ENCODE measurements at places on chromosomes 7 and 10.

- no peak for DNase-seq
Observed at GRCh38 chr10:86260564-86260963, 106.0 kb downstream of the GRID1 start.

DNA sequence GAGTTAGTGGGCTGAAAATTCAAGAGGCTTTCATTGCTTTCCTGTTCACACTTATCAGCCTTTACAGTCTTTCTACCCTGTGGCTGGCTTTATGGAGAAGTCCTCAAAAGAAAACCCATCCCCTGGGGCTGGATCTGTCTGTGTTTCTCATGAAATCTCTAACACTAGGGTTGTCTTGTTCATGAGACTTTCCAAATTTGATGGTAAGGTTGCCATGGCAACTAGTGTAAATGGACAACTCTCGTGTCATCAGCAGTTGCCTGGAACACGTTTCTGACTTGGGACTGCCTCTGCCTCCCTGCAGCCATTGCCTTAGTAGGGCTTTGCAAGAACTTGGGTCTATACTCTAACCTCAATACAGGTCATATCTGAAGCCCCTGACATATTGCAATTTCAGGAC is 35.8 kb upstream of the PLPP4 start:
- DNase-seq: no peak

DNA sequence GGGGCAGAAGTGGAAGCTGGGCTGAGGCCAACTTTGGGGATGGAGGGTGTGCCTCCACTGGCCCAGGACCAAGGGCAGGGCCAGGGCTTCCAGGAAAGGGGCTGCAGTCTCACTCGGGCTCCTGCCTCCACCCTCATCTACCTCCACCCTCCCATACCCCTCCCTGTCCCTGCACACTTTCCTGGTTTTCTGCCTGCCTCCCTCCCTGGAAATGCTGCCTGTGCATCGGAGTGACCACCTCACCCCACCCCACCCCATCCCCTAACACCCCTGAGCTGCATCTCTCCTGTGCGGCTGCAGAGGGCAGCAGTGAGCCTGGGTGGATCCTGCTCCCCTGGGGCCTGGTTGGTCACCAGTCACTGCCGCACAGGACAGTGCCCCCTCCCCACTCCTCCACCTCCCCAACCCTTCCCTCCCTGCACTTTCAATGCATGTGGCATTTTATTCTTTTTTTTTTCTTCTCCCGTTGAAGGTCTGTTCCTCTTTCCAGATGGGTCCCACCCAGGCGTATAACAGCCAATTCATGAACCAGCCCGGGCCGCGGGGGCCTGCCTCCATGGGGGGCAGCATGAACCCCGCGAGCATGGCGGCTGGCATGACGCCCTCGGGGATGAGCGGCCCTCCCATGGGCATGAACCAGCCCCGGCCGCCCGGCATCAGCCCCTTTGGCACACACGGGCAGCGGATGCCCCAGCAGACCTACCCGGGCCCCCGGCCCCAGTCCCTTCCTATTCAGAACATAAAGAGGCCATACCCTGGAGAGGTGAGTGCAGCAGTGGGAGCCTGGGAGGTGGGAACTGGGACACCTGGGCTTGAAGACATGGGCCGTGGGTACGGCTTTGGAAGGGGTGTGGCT is 54.1 kb upstream of the PPIF start:
- no peak for DNase-seq

- DNase-seq: no peak
Observed at GRCh38 chr7:95875519-95875918, 103.2 kb downstream of the DYNC1I1 start.

- no peak for DNase-seq
Observed at GRCh38 chr7:88789480-88790064, 6.0 kb downstream of the TEX47 start.

DNA sequence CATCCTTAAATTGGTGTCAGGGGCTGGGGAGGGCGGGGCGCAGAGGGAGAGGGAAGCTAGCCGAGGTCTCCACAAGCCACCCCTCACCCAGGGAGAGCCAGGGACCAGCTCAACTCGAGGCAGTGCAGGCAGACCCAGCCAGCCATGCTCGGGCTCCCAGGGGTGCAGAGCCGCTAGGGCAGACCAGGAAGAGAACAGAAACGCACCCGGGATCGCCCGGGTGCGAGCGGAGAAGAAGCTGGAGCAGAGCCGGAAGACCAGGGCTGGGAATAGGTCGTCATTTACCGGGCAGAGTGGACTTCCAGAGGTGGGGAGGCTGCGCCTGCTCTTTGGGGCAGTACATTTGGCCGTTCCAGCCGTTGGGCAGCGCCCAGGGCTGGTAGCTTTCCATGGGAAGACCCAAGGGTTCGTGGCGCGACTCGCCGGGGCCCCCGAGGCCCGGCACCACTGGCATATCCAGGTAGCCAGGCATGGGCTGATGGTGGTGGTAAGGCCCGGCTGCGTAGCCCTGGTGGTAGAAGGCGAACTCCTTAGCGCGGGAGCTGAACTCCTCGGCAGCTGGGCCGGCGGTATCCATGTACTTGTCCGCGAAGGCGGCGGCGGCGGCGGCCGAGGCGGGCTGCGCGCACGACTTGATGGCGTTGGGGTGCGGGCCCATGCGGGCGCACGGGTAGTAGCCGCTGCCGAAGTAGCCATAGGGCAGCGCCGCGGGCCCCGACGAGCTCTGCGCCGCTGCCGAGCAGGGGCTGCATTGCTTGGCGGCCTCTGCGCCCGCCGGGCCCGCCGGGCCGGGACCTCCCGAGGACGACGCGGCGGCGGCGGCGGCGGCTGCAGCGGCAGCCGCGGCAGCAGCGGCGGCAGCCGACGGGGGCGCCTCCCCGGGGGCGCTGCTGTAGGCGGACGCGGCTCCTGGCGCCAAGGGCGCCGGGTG is 755 bp downstream of the HOXA13 start:
- no peak for DNase-seq

- DNase-seq: no peak
Observed at GRCh38 chr10:93991596-93992284, 2.0 kb upstream of the PLCE1 start.

- DNase-seq: no peak
Observed at GRCh38 chr7:771234-772004, 44.3 kb upstream of the PRKAR1B start.

DNA sequence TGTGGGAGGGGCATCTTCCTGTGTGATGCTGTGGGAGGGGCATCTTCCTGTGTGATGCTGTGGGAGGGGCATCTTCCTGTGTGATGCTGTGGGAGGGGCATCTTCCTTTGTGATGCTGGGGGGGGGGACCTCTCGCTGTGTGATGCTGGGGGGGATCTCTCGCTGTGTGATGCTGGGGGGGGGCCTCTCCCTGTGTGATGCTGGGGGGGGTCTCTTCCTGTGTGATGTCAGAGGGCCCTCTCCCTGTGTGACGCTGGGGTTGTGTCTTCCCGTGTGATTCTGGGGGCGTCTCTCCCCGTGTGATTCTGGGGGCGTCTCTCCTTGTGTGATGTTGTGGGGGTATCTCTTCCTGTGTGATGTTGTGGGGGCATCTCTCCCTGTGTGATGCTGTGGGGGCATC is 27.9 kb upstream of the DPYSL4 start:
- no peak for DNase-seq

DNA sequence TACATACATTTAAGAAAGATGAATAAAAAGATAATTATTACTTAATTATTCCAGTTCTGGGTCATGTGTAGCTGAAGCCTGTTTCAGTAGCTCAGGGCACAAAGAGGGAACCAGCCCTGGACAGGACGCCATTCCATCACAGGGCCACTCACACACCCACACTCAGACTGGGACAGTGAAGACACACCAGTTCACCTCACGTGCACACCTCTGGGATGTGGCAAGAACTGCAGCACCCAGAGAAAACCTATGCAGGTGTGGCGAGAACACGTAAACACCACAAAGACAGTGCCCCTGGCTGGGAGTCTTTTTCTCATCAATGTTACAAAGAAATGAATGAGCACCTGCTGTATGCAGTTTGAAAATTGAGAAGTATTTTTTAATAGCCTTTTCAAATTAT is 1.6 kb upstream of the IDI1 start:
- no peak for DNase-seq

- DNase-seq: no peak
Observed at GRCh38 chr7:22378199-22378980, 21.4 kb upstream of the RAPGEF5 start.

DNA sequence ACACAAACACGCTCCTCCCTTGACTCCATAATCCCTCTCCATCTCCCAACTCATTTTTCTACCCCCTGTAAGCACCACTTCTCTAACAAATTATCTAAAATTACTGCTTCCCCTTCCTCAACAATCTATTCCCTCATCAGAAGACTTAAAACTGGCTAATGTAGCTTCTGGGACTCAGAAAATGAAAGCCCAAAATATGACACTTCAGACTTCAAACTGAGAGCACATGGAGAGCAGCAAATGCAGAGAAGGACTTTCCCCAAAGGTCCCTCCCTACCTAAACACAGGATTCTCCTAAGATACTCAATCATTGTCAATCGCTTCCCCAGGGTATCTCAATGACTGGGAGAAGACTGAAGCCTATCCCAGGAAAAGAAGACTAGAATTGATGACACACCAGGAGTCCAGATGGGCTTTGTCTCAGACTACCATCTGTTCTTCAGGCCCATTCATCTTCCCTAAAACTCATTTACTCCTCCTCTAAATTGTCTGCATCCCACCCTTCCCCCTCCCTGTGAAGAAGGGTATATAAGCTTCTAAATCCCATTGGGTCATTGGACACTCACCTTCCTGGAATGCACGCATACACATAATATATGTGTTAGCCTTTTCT is 39.2 kb downstream of the ST8SIA6 start:
- no peak for DNase-seq

GRCh38 chr10:124075231-124075955 is 18.0 kb downstream of the CHST15 start:
- no peak for DNase-seq

- DNase-seq: no peak
Observed at GRCh38 chr10:51270936-51271530, 196.7 kb downstream of the PRKG1 start.

DNA sequence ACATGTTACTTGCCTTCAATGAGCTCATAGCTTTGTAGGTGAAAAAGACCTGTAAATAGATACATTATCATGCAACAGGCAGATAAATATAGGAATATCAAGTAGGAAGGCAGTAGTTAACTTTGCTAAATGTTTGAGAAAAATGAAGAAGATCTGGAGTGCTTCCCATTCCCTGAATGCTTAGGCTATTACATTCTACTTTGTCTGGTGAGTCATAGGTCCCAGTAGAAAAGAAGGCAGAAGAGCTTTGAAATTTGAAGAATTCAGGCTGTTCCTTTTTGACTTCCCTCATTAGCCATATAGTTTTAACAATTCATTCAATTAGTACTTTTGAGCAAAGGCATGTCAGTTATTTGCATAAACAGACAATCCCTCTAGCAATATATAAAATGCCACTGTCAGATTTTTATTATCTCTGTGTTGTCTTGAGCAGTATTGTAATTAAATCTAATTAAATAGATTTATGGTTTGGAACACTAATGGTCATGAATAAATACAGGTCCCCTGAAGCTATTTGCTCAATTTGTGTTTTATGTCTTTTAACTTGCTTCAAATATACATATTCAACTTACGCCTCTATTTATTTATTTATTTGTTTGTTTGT is 875.0 kb downstream of the REEP3 start:
- no peak for DNase-seq

GRCh38 chr7:63043657-63044543 is 954.7 kb upstream of the ZNF722 start:
- no peak for DNase-seq

DNA sequence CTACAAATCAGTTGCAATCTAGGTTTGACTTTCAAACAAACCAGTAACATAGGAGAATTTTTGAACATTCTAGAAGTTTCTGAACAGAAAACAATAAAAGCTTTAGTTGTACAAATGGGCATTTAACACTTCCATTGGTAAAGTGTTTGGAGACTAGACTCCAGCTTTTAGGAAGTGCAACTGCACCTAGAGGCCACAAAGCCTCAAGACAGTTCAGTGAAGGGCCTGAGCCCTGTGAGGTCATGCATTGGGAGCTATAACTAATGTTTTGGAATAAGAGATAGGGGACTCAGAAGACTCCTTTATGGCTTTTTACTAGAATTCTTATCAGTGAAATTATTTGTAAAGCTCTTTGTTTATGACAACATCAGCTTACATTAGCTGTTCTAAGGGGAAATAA is 3.0 kb upstream of the EPHB6 start:
- no peak for DNase-seq

GRCh38 chr10:111004016-111004415 is 72.8 kb upstream of the ADRA2A start:
- DNase-seq: no peak

GRCh38 chr10:116948530-116948870 is 56.5 kb downstream of the SHTN1 start:
- DNase-seq: no peak

- DNase-seq: no peak
Observed at GRCh38 chr10:24215196-24215595, 6.3 kb downstream of the KIAA1217 start.

DNA sequence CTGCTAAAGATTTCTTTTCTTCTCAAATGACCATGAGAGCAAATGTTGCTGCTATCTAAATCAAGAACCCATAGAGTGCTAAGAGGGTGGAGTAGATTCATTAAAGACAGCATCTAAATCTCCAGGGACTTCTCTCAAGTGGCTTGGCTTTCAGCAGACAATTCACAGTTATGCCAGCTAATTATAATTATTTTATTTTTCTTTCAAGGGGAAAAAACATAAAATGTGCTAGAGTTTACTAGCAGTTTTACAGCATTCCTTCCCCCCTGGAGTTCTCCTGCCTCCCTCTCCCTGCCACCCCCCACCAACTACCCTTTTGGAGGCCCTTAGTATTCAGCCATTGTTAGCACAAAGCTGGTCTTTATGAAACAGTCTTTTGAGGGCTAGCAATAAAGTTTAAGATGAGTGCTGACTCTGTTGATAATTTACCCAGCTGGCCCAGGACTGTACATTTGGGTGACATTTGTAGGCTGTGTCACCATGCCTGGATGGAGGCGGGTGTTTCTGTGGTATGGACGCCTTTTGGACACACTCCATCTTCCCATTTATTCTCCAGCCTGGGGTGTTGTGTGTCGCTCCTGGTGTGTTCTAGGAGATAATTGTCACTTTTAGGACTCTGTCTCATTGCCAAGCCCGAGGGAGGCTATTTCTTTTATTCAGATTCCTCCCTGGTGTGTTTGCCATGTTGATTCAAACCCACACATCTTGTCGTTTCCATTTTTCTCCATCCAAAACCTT is 160.2 kb downstream of the CREB5 start:
- DNase-seq: no peak

Measured in stimulated activated CD8-positive, alpha-beta memory T cell treated with anti-CD3 and anti-CD28 coated beads, Interleukin-2, amount 100 ng/mL, for 48 hours (primary cell).